ENCODE measurements at places on chromosomes 2 and 18.

GRCh38 chr2:48901416-48901815 lies 145.9 kb upstream of the LHCGR start:
- no peak for DNase-seq

DNA sequence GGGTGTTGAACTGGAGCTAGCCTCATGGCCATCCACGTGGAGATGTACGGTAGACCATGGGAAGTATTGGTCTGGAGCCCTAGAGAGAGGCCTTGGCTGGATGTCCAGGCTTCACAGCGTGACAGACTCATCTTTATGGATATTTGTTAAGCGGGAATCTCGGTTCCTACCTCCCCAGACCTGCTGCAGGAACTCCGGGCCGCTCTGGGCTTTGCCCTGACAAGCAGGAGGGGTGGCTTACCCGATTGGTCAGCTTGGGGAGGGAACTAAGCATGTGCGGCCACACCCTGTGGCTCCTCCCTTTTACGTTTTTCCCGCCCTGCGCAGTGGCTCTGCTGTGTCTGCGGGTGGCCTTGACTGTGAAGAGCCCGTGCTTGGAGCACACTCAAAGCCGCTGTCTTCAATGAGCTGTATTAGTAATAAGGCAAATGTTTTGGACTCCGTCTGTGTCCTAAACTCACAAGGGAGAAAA lies 52.3 kb downstream of the PAPOLG start:
- no peak for DNase-seq

- DNase-seq = no peak
Observed at GRCh38 chr2:168584911-168585310, 128.8 kb downstream of the CERS6 start.

DNA sequence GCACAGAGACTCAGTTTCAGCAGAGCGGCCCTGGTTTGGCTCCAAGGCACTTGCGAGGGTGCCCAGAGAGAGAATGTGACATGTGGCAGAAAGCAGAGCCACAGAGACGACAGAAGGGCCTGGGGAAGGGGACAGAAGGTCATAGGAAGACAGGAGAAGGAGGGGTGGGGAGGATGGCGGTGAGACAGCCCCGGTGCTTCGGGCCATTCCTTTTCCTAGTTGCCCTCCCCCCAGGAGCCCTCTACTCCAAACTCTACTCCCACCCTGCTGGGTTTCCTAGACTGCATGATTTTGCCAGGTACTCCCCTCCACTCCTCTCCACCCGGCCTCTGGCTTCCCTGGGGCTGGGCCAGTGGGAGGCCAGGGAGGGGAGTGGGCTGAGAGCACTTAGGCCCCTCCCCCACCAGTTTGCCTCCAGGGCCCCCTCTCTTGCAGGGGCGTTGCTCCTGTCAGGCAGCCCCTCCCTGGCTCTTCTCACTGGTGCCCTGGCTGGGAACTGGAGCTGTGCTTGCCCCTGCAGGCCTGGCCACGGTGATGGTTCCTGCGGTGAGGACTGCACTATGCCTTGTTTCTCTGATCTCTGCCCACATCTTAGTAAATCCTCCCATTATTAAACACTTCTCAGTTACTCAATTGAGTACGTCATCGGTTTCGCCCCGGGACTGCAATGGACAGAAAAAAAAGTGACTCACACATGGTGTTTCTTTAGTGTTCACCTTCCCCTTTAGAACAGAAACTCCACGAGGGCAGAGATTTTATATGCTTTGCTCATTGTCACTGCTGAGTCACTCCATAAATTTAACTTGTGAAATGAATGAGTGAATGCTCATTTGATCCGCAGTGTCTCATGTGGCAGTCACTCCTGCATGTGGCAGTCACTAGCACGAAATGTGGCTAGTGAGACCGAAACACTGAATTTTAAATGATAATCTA lies 58.7 kb upstream of the SP3 start:
- DNase-seq = peak; percentile 35

GRCh38 chr2:205679410-205680009 lies 2.8 kb upstream of the NRP2 start:
- no peak for DNase-seq

DNA sequence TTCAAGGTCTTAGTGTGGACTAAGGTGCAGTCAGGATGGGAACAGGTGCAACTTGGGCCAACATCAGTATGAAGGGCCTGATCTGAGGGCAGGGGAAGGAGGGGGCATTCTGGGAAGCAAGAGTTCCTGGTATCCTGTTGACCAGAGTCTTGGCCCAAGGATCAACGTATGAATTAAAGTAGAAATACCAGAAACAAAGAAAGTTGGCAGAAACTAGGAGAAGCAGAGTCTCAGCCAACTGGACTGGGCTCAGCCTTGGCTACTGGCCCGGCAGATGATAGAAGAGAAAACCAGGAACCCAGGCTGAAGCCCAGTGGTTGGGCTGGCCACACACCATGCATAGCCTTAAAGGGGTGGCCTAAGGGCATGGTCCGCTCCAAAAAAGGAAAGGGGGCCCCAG lies 2.3 kb downstream of the CETN1 start:
- no peak for DNase-seq

DNA sequence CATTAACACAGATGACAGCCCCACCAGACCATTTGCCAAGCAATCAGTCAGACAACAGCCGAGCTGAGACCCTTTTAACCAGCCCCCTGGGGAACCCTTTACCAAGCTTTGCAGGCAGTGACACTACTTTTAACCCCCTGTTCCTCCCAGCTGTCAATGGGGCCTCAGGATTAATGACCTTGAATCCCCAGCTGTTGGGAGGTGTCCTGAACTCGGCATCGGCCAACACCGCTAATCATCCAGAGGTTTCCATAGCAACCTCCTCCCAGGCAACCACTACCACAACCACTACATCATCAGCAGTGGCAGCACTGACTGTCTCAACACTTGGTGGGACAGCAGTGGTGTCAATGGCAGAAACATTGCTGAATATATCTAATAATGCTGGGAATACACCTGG lies 160.9 kb upstream of the EPC2 start:
- DNase-seq = no peak

DNA sequence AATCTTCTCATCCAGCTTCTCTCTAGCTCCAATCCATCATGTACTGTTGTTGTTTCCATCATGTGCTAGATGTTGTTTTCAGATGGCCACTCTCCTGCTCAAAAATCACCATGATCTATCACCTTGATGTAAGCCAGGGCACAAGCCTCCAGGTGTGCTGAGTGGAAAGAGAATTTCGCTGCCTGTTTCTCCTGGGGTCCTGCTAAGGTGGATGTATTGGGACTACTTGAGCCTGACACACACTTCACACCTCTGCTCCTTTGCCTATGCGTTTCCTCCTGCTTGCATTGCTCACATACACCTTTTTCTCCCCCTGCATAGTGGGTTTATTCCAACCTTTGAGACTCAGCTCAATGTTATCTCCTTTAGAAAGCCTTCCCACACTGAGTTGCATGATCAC lies 287.6 kb downstream of the CYRIA start:
- no peak for DNase-seq

DNA sequence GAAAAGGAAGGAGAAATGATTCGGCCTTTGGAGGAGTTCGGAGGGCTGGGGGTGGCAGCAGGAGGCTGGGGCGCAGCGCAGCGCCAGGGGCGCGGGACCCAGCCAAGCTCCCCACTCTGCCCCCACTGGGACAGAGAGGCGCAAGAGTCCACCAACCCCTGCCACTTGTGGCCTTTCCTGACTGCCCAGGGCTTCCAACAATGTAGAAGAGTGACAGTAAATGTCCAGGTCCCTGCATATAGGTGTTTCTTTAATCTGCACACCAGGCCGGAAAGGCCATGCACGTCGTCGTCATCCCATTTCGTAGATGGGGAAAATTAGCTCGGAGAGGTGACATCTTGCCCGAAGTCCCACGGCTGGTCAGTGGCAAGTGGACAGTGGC lies 96.6 kb downstream of the INHBB start:
- DNase-seq = no peak

GRCh38 chr2:96952976-96953610 lies 33.3 kb downstream of the FAM178B start:
- no peak for DNase-seq

GRCh38 chr2:151673016-151673415 lies 61.3 kb downstream of the NEB start:
- DNase-seq = no peak

- no peak for DNase-seq
Observed at GRCh38 chr2:123953846-123954245, 71.2 kb upstream of the CNTNAP5 start.

DNA sequence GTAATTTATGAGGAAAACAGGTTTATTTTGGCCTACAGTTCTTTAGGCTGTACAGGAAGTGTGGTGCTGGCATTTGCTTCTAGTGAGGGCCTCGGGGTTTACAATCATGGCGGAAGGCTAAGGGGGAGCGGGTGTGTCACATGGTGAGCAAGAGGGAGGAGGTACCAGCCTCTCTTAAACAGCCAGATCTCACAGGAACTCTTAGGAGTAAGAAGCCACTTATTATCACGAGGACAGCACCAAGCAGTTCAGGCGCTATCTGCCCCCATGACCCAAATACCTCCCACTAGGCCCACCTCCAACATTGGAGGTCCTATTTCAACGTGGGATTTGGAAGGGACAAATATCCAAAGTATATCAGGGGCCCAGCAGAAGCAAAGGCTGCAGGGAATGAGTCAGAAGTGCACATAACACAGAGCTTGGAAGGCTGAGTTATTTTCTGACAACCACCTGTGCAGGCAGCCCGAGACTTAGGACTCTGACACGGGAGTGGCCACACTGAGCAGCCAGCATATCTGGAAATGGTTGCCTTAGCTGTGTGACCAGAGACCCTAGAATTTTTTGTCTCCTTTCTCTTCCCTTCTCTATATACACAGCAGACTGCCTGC lies 170.9 kb downstream of the PRPF40A start:
- no peak for DNase-seq

- no peak for DNase-seq
Observed at GRCh38 chr18:79738581-79739439, 58.9 kb upstream of the KCNG2 start.

Measured in CD4-positive, alpha-beta T cell treated with Interleukin-4 for 4 hours (primary cell).